Glomerular endothelial cell (primary cell): ENCODE measurements at places on chromosomes 11 and 22. TPM values are rescaled to one million over a fixed set of nuclear protein-coding genes. Genes with fewer than 3 reads are reported as not detected.
A peak's percentile ranks its signal among the peaks of the same experiment; 100 is the strongest.

DNA sequence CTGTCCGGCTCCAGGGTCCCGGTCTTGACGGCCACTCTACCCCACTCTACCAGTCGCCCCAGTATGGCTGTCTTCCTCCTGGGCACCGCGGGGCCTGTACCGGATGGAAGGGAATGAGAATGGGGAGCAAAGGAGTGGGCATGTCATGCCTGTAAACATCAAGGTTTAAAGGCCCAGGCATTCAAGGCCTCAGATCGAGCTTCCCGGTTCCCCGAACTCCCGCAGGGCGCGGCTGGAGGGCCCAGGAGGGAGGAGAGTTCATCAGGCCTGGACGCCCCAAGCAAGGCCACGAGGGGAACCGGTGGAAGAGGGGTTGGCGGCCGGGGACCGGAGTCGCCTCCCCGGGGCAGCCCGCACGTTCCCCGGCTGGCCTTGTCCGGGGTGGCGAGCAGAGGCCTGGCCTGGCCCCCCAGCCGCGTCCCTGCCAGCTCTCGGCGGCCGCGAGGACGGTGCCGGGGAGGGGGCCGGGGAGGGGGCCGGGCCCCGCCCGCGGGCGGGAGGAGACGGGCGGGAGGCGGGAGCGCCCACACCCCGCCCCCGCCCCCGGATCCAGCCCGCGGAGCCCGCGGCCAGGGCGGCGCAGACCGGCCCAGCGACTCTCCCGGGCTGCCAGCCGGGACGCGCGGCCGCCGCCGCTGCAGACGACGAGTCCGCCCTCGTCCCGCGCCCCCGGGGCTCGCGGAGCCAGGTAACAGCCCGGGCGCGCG lies at the start of gene CDC42EP1:
TSS of gene CDC42EP1 (plus strand) at position 580 of the 707 bp plus-strand sequence. CDS start 5,870 bp downstream, outside the sequence.
- DNase-seq: no peak

DNA sequence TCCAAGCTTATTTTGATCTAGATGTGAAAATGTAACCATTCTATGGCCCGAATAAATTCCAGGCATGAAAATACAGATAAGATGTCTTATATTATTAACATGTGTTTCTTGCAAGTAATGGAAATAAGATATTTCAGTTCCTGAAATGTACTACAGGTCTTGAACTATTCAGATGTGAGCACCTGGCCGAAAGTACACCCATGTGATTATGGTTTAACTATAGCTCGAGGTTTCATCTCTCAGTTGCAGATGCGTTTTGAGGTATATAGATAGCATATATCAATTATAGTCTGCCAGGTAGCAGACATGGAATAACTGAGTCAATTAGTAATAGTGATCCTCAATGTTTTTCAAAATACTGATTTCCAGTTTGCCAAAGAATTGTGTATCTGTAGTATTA lies 68.3 kb downstream of the DDIAS start:
- DNase-seq: no peak

DNA sequence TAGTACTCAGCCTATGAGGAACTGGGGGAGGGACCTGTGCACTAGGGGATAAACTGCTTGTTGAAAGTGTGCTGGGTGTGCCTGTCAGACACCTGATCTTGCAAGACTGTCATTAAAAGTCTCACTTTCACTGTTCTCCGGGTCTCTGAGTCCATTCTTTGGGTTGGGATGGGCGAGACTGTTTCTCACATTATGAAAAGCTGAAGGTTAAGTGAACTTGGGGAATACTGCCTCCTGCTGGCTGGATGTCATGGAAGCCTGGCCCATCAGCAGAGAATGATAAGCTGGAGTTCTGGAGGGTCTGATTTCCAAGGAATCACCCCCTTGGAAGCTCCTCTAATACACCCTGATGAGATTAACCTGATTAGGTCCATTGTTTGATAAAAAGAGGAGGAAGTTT lies 9.0 kb upstream of the VPREB1 start:
- peak; percentile 9 for DNase-seq

Gene GPHA2
- total RNA-seq: not detected in 2 replicates

Gene UBQLNL
- 0.24 and 0.53 TPM in 2 replicates for total RNA-seq
